Tibial nerve (tissue), 4 donors: ENCODE measurements at places on chromosomes 12 and 14. TPM values are rescaled to one million over a fixed set of nuclear protein-coding genes. Genes with fewer than 3 reads are reported as not detected.

DNA sequence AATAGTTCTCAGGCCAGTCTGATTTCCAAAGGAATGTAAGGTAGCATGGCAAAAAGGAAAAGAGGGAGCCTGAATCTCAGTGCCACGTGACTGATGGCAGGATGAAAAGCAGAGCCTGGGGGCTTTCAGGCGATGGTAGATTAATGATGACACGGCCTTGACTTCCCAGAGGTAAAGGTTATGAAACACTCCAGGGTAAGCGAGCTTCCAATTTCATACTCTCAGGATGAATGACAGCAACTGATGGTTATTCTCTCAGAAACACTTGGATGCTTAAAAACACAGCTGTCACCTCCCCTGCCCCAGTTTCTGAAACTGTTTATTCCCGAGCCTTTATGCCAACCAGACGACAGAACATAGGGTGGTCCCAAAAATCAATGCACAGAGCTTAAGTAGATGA is 28.8 kb downstream of the GDF11 start:
- no peaks in the 10 kb centered on the region for H3K27me3 ChIP-seq
- no peak overlapping the region for H3K4me3 ChIP-seq
- H3K4me1 ChIP-seq = no peaks in the 10 kb centered on the region
- no peaks in the 10 kb centered on the region for H3K36me3 ChIP-seq
- no peak for DNase-seq

GRCh38 chr12:1099158-1099557 is 108.1 kb downstream of the ERC1 start:
- DNase-seq = no peak
- no peaks in the 10 kb centered on the region for H3K27me3 ChIP-seq
- no peaks in the 10 kb centered on the region for H3K36me3 ChIP-seq
- no peak overlapping the region for H3K27ac ChIP-seq
- no peak overlapping the region for H3K4me3 ChIP-seq

GRCh38 chr14:21498540-21499526 is 12.3 kb downstream of the METTL3 start:
- H3K36me3 ChIP-seq = peaks cover 97% of the 10 kb centered on the region
- H3K27ac ChIP-seq = no peak overlapping the region
- DNase-seq = no peak
- H3K4me3 ChIP-seq = no peak overlapping the region
- H3K4me1 ChIP-seq = no peaks in the 10 kb centered on the region

DNA sequence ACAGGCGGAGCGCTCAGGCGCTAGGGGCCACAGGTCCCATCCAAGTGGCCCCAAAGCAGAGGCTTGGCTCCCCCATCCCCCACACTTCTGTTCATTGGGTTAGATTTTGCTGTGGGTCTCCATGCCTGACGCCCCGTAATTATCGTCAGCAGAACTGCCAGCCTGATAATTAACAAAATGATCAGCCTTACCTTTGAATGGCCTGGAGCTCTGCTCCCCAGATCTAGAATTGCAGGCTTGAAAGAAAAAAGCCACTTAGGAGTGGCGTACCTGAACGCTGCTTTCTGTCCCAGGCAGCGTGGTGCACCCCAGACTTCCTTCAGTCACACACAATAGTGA is 28.7 kb upstream of the LRP1-AS start:
- no peaks in the 10 kb centered on the region for H3K4me1 ChIP-seq
- peaks cover 100% of the 10 kb centered on the region for H3K36me3 ChIP-seq
- DNase-seq = no peak
- peak overlapping the region; percentile 53 for H3K27ac ChIP-seq

DNA sequence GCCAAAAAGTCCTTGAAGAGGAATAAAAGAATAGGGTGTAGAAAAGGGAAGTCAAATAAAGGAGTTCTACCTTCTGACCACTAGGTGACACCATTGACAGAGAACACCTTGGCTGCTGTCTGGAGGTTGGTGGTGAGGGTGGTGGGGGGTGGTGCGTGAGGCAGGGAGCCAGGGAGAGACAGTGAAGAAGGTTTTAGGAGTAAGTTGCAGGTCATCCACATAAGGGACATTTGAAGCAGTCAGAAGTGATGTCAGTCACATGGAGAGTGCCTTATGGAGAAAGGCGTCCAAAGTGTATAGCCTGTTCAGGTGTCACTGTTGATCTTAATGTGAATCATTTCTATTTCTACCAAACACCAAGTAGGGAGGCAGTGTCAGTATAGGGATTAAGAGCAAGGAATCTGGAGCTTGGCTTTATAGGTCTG is 279.3 kb upstream of the DDHD1 start:
- H3K36me3 ChIP-seq = no peaks in the 10 kb centered on the region
- no peaks in the 10 kb centered on the region for H3K27me3 ChIP-seq
- DNase-seq = no peak
- H3K27ac ChIP-seq = no peak overlapping the region

- peaks cover 37% of the 10 kb centered on the region for H3K36me3 ChIP-seq
- no peak for DNase-seq
- no peak overlapping the region for H3K27ac ChIP-seq
- H3K4me3 ChIP-seq = no peak overlapping the region
- no peaks in the 10 kb centered on the region for H3K27me3 ChIP-seq
Measured at GRCh38 chr14:92560106-92560865, 46.7 kb downstream of the RIN3 start.

GRCh38 chr14:96729889-96730288 is 67.3 kb upstream of the VRK1 start:
- H3K36me3 ChIP-seq = no peaks in the 10 kb centered on the region
- peaks cover 8% of the 10 kb centered on the region for H3K27me3 ChIP-seq

- H3K27me3 ChIP-seq = no peaks in the 10 kb centered on the region
- no peaks in the 10 kb centered on the region for H3K4me1 ChIP-seq
- H3K36me3 ChIP-seq = no peaks in the 10 kb centered on the region
- H3K4me3 ChIP-seq = no peak overlapping the region
- H3K27ac ChIP-seq = no peak overlapping the region
Measured at GRCh38 chr14:61894452-61895077, 132.3 kb downstream of the SNAPC1 start.

GRCh38 chr12:89706986-89707702 is 1.5 kb downstream of the ATP2B1 start:
- H3K4me3 ChIP-seq = peak overlapping the region; percentile 94
- no peaks in the 10 kb centered on the region for H3K27me3 ChIP-seq
- H3K27ac ChIP-seq = peak overlapping the region; percentile 99
- DNase-seq = peak; percentile 19
- peaks cover 36% of the 10 kb centered on the region for H3K4me1 ChIP-seq
- no peaks in the 10 kb centered on the region for H3K36me3 ChIP-seq

- H3K27ac ChIP-seq = no peak overlapping the region
- no peak for DNase-seq
- H3K27me3 ChIP-seq = no peaks in the 10 kb centered on the region
- no peak overlapping the region for H3K4me3 ChIP-seq
- peaks cover 5% of the 10 kb centered on the region for H3K4me1 ChIP-seq
Measured at GRCh38 chr12:54393207-54393609, 8.7 kb upstream of the ZNF385A start.

DNA sequence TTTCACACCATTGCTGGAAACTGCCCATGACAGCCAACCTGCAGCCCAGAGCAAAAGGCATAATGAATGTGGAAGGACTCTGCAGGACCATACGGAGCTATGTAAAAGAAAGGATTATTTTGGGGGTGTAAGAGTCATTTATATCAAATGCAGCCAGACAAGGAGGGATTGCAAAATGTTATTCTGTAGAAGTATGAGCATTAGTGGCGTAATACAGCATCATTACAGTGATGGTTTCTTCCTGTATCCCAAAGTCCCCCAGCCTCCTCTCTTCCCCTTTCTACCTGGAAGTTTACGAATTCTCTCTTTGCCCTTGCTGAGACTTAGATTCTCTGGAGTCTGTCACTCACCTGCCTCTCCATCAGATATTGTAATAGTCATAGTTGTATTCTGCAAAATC is 89.9 kb downstream of the BORCS5 start:
- H3K27me3 ChIP-seq = no peaks in the 10 kb centered on the region
- no peaks in the 10 kb centered on the region for H3K36me3 ChIP-seq
- H3K27ac ChIP-seq = no peak overlapping the region
- H3K4me3 ChIP-seq = no peak overlapping the region
- peaks cover 47% of the 10 kb centered on the region for H3K4me1 ChIP-seq

DNA sequence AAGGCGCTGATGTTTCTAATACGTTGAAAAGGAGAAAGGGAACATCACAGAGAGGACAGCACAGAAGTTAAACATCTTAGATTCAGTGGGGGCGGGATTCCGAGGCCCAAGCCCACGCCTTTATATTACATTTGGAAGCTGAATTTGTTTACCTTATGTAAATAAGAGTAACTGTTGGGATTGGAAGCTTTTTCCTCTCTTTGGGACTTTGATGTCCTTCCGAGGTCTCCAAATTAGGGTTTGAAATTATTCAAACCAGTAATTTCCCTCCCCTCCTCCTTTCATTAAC is 6.4 kb downstream of the FOXA1 start:
- no peaks in the 10 kb centered on the region for H3K36me3 ChIP-seq
- H3K27me3 ChIP-seq = peaks cover 12% of the 10 kb centered on the region
- no peak overlapping the region for H3K4me3 ChIP-seq

DNA sequence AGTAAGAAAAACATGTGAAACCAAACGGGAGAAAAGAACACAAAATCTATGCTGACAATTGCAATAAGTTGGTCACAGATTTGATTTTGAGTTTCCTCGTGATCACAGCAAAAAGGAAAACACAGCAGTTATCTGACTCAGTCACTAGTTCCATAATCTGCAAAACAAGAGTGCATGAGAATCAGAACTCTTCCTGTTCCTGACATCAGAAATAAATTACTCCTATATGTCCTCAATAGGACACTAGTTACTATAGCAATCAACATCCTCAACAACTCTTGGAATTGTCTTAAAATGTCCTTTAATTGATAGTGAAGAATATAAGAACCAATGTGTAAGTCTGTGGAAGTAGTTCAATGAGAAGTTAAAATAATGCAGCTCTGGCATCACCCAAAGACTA is 268.0 kb upstream of the NOS1 start:
- no peak overlapping the region for H3K4me3 ChIP-seq
- H3K27ac ChIP-seq = no peak overlapping the region
- DNase-seq = no peak
- no peaks in the 10 kb centered on the region for H3K36me3 ChIP-seq

DNA sequence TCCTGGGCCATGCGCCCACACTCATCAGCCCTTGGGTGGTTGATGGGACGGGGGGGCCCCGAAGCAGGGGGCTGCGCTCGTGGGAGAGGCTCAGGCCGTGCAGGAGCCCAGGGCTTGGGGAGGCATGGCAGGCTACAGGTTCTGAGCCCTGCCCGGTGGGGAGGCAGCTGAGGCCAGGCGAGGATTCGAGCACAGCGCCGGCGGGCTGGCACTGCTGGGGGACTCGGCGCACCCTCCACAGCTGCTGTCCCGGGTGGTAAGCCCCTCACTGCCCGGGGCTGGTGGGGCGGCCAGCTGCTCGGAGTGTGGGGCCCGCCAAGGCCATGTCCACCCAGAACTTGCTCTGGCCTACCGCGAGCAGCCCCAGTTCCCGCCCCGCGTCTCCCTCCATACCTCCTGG is 295.8 kb upstream of the SEL1L start:
- no peak overlapping the region for H3K4me3 ChIP-seq
- no peaks in the 10 kb centered on the region for H3K36me3 ChIP-seq
- no peak overlapping the region for H3K27ac ChIP-seq
- DNase-seq = no peak

DNA sequence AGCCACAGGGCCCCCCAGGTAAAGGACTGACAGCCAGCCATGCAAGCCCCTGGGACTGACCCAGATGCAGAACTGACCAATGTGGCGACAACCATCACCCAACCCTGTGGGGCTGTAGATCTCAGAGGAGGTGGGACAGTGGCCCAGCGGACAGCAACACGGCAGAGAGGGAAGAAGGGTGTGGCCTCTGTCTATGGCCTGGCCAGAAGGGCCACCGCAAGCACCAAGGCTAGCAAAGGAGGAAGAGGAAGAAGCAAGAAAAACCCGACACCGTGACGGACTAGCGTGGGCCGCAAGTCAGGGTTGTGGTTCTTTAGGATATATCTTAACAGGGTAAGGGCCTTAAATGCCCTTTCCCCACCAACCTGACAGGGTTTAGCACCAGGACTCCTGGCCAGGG is 71.2 kb downstream of the ITPK1 start:
- no peak overlapping the region for H3K4me3 ChIP-seq
- no peaks in the 10 kb centered on the region for H3K27me3 ChIP-seq
- DNase-seq = no peak
- H3K36me3 ChIP-seq = no peaks in the 10 kb centered on the region
- H3K4me1 ChIP-seq = peaks cover 72% of the 10 kb centered on the region
- peak overlapping the region; percentile 95 for H3K27ac ChIP-seq

GRCh38 chr14:99169776-99170356 is 102.1 kb downstream of the BCL11B start:
- DNase-seq = no peak
- H3K4me3 ChIP-seq = no peak overlapping the region
- H3K4me1 ChIP-seq = no peaks in the 10 kb centered on the region

- H3K4me1 ChIP-seq = peaks cover 16% of the 10 kb centered on the region
- H3K27me3 ChIP-seq = no peaks in the 10 kb centered on the region
- H3K27ac ChIP-seq = no peak overlapping the region
- peaks cover 32% of the 10 kb centered on the region for H3K36me3 ChIP-seq
Measured at GRCh38 chr14:75123991-75124390, 2.9 kb downstream of the NEK9 start.

- no peak overlapping the region for H3K27ac ChIP-seq
- no peaks in the 10 kb centered on the region for H3K4me1 ChIP-seq
- H3K36me3 ChIP-seq = no peaks in the 10 kb centered on the region
Measured at GRCh38 chr12:110917467-110917866, 2.9 kb downstream of the MYL2 start.

DNA sequence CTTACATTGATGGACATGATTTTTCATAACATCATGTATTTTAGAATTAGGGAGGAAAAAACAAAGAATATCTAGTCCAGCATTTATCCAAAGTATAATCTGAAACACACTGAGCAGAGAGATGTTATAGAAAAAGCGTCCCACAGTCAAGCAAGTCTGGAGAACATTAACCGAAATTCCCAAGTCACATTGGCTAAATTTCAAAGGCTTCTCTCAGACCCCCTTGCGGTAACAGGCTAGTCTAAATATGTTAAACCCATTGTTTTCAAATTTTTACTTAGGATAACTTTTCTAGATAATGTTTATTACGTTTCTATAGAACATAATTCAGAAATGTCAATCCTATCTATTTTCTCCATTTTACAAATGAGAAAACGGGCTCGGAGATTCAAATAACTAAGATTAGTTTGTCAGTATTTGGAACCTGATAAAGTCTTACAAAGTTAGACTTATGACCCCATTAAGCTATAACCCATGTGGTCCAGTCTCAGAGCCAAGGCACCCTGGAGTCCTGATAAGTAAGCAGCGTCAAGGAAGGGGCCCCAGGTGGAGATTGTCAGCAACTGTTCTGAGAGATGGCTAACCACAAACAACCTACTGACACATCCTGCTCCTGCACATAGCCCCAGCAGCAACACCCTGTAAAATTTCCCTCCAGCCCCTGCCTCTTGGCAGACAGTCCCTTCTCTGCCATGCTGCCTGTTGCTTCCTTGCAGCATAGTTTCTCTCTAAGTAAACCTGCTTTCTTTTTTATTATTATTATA is 220.6 kb upstream of the TMEM260 start:
- H3K4me3 ChIP-seq = no peak overlapping the region
- H3K4me1 ChIP-seq = no peaks in the 10 kb centered on the region
- no peak overlapping the region for H3K27ac ChIP-seq

GRCh38 chr12:11618046-11618445 is 31.4 kb upstream of the ETV6 start:
- no peak overlapping the region for H3K27ac ChIP-seq
- no peaks in the 10 kb centered on the region for H3K36me3 ChIP-seq
- H3K4me3 ChIP-seq = no peak overlapping the region
- no peak for DNase-seq
- no peaks in the 10 kb centered on the region for H3K4me1 ChIP-seq

The MYF5 gene
- total RNA-seq = not detected

The DHH gene
- 94.7 TPM for total RNA-seq

The DNAJC22 gene
- not detected for total RNA-seq

The KCNC2 gene
- 1.5 TPM for total RNA-seq

The ZNF26 gene
- total RNA-seq = 22.8 TPM

The NPFF gene
- not detected for total RNA-seq

The DEPDC4 gene
- total RNA-seq = not detected

The DPF3 gene
- total RNA-seq = 0.22 TPM

The APOF gene
- total RNA-seq = not detected

The ACSM4 gene
- not detected for total RNA-seq
